ENCODE measurements at places on chromosomes 1 and 21.

GRCh38 chr1:60732977-60733401 is 349.4 kb upstream of the NFIA start:
- no peak for DNase-seq

DNA sequence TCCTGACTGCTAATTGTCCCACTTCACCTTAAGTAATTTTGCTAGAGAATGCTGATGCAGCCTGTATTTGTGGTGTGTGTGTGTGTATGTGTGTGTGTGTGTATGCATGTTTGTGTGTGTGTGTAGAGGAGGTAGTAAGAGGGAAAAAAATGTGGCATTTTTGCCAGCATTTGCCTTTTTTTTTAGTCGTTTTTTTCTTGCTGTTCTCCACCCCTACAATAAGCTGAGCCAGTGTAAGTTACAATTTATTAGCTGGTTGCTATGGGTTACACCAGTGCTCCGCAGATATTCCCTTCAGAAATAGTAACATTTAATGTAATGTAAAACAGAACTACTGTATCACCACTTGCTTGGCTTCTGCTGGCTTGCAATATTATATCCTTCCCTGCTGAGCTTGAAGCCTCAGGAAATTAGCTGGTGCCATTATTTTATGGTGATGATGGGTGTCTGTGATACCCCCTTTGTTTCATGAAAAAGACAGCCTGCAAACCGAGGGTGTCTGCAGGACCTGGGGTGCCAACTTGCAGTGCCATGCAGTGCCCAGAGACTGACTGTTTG is 23.4 kb upstream of the IGSF3 start:
- DNase-seq, result no peak

DNA sequence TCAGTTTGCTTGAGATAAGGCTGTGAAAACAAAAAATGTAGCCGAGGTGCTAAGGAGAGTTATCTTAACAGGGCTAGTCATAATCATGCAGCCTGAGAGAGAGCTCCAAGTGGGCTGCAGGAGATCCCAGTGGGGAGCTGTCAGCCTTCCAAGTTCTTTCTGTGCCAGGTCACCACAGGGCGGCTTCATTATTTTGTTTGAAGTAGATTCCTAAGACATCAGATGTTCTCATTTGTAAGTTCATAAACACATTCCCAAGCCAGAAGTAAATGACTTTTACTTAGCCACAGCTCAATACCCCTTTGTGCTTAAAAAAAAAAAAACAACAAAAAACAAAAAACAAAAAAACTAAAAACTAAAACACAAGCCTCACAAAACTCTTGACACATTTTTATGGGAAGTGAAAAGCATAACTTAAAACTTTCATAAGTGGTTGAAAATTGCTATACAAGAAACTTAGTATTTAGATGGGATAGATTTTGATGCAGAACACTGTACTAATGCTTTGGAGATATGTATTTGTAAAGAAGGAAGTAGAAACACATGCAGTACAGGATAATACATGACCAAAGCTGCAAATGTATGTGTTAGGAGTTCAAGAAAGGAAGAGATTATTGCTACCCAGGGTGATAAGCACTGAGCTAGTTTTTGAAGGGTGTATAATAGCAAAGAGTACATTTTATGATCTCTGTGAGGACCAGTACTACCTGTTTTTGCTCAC is 8.6 kb downstream of the CDC14A start:
- DNase-seq, result no peak

DNA sequence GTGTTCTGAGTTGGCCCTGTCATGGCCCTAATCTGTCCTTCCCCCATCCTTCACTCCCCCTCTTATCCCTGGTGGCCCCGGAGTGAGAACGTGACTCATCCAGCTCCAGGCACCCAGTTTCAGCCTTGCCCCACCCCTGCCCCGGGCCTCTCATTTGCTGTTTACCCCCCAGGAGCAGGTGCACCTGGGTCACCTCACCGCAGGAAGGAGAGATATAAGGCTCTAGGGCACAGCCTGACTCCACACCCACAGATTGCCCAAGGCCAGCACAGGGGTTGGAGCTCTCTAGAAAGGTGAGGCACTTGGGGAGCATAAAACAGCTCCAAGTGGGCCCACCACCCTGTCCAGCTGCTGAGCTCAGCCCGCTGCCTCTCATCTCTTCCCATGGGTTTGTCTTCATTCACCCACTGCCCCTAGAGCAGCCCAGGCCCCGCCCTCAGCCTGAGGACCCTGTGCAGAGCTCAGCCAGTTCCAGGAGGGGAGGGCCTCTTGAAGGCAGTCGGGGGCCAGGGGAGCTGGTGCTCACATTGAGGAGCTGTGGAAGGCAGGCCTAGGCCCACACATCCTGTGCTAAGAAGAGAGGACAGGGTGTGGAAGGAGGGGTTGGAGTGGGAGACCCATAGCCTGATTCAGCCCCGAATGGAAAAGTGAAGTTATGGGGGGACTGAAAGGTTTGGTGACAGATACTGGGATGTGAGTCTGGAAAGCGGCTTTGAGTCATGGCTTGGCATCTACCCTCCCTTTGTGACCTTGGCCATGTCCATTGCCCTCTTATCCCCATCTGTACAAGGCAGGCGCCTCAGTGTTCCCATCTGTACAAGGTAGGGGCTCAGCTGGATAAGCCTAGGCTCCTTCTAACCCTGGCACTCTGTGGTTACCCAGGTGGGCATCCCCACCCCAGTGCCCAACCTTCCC is 16.1 kb upstream of the GPR37L1 start:
- no peak for DNase-seq

DNA sequence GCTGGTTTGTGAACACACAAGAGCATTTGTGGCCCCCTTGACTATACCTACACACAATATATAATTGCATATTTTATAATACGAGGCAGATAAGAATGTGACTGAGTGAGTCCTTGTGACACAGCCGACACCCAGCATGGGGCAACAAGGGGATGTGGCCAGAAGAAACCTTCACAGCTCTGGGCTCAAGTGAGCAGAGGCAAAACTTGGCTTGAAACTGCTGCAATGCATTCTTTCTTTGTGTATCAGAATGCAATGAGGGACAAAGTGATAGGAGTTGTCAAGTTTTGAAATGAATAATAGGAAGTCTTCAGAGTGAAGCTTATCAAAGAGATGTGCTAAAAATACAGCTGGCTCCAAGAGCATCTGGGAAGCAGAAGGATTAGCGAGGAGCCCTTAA is 124.0 kb upstream of the C8B start:
- no peak for DNase-seq

DNA sequence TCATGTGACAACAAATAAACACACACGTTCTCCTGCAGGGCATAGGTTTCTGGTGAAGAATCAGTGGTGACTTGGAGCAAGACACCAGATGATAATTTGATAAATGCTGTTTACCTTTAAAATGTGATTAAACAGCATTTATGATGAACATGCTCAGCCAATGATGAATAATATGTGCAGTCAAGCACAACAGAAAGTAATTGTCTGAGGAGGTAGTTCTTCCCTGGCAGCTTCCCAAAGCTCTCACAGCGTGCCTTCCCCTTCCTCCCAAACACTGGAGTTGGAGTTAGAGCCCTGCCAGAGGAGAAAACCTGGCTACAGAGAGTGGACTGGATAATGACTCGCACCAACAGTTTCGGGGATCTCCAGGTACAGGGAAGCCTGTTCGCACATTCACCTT is 463.5 kb downstream of the SMYD3 start:
- DNase-seq, result no peak

DNA sequence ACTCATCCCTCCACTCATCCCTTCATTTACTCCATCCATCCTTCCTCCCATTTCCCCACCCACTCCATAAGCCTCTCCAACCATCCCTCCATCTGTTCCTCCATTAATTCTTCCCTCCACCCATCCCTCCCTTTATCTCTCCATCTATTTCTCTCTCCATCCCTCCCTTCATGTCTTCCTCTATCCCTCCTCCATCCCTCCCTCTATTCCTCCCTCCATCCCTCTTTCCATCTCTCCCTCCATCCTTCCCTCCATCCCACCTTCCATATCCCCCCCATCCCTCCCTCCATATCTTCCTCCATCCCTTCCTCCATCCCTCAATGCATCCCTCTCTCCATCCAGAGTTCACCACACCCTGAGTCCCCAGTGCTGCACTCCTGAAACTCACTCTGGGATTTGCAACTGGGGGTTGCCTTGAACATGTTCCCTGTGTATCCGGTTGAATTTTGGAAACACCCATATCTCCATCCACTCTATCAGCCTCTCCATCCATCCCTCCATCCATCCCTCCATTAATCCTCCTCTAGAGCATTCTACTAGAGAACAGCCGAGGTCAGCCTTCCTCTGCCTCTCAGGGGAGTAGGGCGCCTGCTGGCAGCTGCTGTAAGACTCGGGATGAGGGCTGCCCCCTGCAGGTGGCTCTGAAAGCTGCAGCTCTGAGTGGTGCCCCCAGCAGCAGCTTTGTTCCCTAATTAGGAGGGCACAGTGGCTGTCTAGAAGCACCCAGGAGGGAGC is 39.4 kb downstream of the ABCG1 start:
- DNase-seq, result peak; percentile 68

DNA sequence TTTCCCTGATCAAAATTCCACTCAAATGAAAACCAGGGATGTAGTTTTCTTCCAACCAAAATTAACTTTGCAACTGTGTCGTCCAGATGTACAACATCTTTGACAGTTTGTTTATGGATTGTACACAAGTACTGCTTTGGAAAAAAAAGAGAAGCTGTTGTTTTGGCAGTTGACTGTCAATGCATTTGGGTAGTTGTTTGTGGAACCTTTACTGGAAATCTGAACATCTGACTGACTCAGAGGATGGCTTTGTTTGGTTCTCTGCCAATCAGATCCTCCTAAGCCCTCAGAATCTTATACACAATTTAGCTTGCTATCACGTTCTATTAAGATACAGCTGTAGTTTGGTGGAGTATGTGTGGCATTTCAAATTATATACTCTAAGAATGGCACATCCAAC is 195.0 kb downstream of the KCNK2 start:
- DNase-seq, result no peak

DNA sequence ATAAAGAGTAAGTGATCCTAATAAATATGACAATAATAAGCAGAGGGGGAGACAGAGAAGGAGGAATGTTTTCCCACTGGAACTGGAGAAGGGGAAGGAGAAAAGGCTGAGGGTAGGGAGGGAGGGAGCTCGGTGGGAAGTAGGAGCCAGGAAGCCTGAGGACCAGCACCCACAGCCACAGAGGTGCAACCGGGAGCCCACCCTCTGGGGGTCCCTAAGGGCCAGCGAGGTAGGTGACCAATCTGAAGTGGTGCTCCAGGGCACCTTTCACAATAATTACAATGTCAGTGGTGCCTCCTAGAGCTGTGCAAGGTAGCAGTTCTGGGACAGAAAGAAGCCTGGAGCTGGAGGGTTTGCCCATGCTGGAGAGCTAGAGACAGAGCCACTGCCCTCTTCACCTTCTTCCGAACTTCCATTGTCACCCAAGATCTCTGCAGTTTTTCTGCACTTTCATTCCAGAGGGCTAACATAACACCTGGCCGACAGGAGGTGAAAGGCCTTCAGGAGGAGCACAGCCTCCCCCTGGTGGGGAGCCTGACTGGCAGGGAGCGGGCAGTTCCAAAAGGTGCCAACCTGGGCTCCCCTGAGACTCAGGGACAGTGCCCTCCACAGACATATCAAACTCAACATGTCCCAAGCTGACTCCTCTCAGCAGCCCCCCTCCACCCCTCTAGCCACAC is 4.1 kb upstream of the AHCYL1 start:
- DNase-seq, result no peak

DNA sequence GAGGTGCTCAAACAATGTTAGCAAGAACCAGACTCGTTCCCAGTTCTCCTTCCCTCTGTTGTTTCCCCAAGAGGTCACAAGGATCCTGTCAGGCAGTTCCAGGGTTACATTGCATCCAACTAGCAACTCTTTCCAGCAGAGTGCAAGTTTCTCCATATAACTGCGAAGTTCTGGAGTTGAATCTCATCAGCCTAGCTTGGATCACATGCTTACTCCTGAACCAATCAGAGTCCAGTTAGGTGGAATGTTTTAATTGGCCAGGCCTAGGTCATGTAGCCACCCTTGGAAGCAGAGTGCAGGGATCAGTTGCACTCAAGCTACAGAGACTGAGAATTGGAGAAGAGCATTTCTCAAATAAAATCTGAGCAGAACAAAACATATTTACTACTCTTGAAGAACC is 15.9 kb upstream of the PIK3R3 start:
- no peak for DNase-seq

DNA sequence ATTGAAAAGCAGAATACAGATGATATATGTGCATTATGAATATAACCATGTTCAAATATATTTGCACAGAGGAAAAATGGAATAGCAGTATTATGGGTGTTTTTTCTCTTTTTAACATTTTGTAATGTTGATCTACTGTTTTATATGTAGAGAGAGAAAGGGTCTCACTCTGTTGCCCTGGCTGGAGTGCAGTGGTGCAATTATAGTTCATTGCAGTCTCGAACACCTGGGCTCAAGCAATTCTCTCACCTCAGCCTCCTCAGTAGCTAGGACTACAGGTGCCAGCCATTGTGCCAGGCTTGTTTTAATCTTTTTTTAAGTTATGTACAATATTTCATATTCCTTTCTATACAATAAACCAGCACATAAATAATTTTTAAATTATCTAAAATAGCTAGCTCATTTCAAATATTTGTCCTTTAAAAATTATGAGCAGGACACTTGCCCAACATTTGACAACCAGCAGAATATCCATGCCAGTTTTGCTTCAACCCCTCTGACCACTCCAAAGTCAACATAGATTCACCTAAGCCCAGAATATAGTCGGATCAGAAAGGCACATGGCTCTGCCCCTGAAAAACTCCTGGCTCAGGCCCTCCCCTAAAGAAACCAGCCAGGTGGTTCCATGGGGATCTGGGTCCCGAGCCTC is 29.8 kb downstream of the ZNF281 start:
- no peak for DNase-seq

- DNase-seq, result no peak
Measured at GRCh38 chr1:226582966-226583365, 34.4 kb downstream of the STUM start.

GRCh38 chr1:36359383-36359782 is 26.3 kb downstream of the STK40 start:
- no peak for DNase-seq

DNA sequence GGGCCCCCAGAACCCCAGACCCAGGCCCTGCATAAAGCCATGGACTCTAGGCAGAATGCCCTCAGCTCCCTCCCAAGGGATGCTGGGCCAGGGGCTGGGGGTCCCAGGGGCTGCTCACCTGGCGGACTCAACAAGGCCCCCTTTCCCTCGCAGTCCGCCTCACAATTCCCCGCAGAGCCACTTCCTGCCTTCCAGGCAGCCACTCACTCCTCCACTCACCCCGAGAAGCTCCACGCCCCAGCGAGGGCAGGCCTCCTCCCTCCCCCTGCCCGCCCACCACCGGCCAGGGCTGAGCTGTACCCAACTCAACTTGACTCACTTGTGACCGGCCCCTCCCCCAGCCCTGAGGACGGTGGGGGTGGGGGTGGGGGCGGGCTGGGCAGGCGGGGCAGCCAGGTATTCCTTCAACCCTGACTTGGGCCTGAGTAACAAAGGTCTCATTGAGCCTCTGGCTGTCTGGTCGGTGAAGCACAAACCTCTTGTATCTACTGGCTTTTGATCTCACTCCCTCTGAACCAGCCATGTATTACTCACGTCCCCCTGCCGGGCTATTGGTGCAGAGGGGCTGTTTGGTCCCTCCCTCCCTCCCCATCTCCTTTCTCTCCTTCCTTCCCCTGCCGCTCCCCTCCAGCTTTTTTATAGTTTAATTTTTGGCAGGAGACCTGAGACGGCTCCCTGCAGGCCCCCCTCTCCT is 5.9 kb downstream of the BLACAT1 start:
- DNase-seq, result no peak

GRCh38 chr1:109826446-109826845 is 62.7 kb upstream of the EPS8L3 start:
- no peak for DNase-seq
